ENCODE measurements at places on chromosomes 12 and 14. TPM values are rescaled to one million over a fixed set of nuclear protein-coding genes. Genes with fewer than 3 reads are reported as not detected.
A peak's percentile ranks its signal among the peaks of the same experiment; 100 is the strongest.

- DNase-seq = no peak
Observed at GRCh38 chr14:105867961-105868599, 341.7 kb downstream of the TMEM121 start.

DNA sequence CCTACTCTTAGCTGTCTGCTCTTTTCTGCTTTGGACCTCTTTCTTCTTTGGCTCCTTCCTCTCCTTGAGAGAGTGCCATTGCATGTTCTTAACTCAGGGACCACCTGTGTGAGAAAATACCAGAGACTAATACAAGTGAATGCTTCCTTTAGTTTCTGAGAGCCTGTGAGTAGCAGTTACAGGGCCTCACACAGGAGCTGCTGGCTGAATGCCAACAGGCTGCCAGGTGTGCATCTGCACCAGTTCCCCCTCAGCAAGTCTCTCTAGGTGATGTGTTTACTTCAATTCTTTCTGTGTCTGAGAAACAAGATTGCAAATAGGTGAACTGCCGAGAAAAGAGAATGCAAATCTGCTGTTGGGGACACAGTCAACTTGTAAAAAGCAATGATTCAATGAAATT lies 108.2 kb downstream of the STXBP6 start:
- DNase-seq = no peak

DNA sequence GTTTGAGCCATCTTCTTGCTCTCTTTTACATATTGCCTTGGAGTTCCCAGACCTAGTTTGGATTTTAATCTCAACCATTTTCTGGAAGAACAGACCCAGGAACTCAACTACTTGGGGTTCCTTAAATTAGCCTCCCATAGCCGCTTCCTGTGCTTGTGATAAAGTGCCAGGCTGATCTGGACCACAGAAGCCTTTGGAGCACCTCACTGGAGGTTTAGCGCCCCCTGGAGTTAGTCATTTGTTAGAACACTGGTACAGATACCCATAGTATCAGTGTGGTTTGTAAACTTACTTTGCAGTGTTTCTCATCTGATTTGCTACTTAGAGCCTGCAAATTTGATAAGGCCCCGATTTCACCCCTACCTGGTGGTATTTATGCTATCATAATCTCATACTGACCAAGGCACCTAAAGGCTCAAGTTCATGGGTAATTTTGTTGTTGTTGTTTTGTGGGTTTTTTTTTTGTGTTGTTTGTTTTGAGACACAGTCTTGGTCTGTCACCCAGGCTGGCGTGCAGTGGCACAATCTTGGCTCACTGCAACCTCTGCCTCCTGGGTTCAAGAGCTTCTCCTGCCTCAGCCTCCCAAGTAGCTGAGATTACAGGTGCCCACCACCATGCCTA lies 3.7 kb downstream of the UNC119B start:
- peak; percentile 88 for DNase-seq

GRCh38 chr12:56198836-56199235 lies 9.6 kb upstream of the SMARCC2 start:
- DNase-seq = no peak

FGF6 gene
- not detected for total RNA-seq

TEX52 gene
- total RNA-seq = 0.29 TPM

BBOF1 gene
- total RNA-seq = 1.3 TPM

Data from activated CD8-positive, alpha-beta T cell treated with anti-CD3 and anti-CD28 coated beads, Interleukin-2, amount 10 ng/mL, durations not matched to agents 7 days and 5 days (primary cell).